Body of pancreas (tissue), 4 donors: ENCODE measurements at places on chromosomes 13 and 19.
A peak's percentile ranks its signal among the peaks of the same experiment; 100 is the strongest.

DNA sequence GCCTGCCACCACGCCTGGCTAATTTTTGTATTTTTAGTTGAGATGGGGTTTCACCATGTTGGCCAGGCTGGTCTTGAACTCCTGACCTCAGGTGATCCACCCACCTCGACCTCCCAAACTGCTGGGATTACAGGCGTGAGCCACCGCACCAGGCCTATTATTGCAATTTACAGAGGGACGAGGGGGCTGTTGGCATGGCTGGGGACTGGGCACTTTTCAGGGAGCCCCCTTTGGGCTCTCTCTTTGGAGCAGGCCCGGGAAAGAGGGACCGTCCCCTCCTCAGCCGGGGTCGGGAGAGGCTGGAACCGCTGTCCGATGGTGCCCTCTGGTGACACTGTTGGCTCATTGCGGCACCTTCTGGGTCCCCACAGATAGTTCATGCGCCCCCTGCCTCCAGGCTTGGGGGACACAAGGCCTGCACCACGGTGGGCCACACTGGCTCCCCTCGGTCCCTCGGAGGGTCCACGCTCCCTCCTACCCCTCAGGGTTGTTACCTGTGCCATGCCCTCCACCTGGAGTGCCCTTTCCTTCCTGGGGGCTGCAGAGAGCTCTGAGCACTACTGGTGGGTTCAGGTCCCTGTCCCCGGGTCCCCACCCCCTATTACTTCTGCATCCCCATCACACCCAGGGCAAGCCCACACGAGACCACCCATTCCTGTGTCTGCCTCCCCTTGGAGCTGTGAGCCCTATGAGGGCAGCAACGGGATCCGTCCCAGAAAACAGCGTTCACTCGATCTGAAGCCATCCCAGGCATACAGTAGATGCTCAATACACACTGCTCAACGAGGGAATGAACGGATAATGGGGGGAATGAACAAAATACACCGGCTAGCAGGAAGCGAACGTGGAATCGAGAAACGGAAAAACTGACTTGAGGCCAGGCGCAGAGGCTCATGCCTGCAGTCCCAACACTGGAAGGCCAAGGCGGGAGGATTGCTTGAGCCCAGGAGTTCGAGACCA lies 12.5 kb downstream of the FEM1A start:
- peak; percentile 60 for DNase-seq

DNA sequence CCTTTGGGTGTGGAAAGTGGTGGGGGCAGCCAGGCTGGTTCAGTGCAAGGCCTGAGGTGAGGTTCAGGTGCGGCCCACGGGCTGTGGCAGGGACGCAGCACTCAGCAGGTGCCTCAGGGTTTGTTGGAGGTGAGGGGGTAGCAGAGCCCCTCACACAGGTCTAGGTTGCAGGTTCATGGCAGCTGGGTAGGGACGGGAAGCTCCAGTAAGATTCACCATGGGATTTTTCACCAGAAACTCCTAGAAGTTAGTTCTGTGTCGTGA lies 14.0 kb downstream of the MCF2L start:
- DNase-seq, result no peak

GRCh38 chr19:16200038-16201010 lies 2.6 kb downstream of the AP1M1 start:
- DNase-seq, result no peak

DNA sequence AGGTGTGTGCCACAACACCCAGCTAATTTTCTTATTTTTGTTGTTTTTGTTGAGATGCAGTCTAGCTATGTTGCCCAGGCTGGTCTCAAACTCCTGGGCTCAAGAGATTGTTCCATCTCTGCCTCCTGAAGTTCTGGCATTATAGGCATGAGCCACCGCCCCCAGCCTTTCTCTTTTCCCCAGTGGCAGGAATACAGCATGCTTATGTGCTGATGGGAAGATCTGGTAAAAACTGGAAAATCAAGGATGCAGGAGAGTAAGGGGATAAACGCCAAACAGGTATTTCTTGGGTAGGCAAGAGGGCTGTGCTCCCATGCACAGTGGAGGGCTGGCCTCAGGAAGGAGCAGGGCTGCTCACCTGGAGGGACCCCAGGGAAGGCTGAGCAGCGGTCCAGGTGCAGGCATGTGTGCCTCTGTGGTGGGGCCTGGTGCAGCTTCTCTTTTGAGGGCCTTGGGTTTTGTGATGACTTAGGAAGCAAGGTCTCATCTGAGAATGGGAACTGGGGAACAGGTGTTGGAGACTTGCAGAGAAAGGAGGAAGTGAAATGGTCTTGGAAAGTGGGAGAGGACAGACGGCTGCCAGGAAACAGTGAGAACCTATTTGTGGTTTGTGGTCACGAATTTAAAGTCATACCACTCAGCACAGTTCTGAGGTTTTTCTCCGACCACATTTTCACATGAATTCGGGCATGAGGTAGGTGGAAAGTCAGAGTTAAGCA lies 106.5 kb downstream of the TEX26 start:
- no peak for DNase-seq

DNA sequence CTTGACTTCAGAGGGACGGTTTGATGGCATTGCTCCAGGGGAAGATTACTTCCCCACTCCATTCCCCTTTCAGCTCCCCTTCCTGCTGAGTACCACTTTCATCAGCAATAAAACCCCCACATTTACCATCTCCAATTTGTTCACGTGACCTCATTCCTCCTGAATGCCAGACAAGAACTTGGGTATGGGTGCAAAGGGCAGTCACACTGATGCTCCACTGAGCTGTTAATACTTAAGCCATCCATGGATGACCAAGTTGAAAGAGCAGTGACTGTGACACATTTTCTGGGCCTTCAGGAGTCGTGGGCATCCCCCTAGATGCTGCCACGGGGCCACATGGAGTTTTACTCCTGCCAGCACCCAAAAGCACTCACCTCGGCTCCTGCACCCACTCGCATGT lies 93.1 kb downstream of the STOML3 start:
- no peak for DNase-seq

GRCh38 chr13:104962411-104962810 lies 1573.1 kb downstream of the EFNB2 start:
- no peak for DNase-seq

DNA sequence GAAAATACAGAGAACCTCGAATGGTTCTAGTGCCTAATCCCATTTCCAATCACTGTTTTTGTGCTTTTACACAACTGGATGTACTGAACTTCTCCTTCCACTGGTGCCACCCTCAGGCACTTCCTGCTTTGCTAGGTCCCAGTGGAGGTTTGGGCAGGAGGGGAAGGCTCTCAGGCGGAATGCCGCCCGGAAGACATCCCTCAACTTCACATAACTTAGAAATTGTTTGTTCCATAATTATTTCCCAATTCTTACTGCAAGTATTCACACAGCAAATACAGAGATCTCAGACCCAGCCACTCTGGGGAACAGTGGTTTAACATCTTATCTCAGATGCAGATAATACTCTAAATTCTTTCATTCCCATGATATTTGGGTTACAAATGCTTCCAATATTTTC lies 195.7 kb upstream of the IPO5 start:
- DNase-seq, result peak; percentile 34

DNA sequence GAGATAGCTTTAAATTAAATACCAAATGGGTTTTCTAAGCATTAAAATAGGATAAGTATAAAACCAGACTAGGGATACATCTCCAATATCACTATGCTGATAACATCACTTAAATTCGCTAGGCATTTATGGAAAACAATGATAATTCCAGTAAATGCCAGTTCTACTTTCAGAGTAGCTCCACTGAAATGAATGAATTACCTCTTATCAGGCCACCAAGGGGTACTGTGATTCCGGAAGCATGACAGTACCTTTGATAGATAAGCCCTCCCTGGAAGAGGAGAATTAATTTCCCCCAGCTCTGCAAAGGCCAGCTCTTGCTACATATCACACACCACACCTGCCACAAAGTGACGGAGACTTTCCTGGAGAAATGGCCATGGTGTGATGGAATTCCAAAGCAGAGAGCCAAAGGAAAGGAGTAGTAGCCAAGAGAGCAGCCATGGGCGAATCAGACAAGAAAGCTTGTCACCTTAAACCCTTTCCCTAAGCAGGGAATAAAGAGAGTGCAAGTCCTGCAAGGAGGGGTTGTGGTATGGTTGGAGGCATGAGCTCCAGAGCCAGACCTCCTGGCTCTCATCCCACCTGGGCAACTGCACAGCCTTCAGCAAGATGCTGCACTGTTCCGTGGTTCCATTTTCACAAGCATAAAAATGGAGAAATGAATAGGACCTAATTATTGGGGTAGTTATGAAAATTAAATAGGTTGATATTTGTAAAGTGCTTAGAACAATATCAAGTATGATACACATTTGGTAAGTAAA lies 423.1 kb downstream of the FGF14 start:
- no peak for DNase-seq
